ENCODE measurements at places on chromosomes 13 and 19.

DNA sequence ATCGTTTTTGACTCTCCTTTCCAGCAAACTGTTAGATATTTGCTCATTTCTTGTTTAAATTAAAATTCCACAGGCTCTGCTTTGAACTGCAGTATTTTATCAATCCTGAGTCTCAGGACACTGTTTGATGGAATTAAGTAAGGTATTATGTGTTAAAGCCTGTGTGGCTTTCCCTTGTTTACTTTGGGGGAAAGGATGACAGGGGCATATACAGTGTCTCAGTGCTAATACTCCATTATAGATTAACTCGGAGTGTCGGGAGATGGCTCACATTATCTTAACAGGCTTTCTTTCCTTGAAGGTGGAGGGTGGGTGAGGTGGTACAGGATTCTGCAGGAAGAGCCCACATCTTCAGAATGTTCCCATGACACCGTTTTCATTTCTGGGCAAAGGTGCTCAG is 84.7 kb downstream of the SHISA2 start:
- DNase-seq, result no peak

DNA sequence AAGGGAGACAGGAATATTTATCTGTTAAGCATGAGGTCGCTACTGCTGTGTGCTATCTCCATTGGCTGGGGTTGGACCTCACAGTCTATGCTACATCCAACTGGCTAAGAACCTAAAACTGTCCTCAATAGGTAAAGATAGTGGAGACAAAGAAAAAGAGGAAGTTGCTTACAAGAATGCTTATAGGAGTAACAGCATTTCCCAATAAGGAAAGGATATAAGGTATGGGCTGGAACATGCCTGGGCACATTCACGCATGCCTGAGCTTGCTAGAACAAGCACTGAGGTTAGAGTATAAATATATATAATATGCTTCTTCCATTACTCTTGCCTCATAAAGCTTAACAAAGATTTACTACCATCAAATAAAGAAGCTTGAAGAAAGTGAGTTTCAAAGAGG is 47.9 kb upstream of the CEACAM21 start:
- DNase-seq, result peak; percentile 22

- DNase-seq, result no peak
Observed at GRCh38 chr13:111980146-111980929, 86.6 kb upstream of the SOX1 start.

- no peak for DNase-seq
Observed at GRCh38 chr13:108120856-108121255, 94.5 kb downstream of the LIG4 start.

DNA sequence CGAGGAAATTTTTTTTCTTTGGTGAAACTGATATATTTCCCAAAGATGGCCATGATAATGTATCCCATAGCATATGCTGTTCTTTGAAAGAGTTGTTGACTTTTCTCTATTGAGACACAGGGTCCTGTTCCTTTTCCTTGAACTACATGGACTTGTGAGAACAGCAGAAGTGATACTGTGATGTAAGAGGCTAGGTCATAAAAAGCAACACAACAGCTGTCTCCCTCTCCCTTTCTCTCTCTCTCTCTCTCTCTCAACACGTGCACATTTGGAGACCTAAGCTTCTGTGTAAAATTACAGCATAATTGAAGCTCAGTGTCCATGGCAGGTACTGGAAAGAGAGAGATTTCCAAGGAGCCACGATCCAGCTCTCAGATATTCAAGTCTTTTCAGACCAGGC is 1712.4 kb downstream of the EFNB2 start:
- peak; percentile 81 for DNase-seq

Measured in HL-60 (cell line).